ENCODE measurements at places on chromosomes 12 and 14.

DNA sequence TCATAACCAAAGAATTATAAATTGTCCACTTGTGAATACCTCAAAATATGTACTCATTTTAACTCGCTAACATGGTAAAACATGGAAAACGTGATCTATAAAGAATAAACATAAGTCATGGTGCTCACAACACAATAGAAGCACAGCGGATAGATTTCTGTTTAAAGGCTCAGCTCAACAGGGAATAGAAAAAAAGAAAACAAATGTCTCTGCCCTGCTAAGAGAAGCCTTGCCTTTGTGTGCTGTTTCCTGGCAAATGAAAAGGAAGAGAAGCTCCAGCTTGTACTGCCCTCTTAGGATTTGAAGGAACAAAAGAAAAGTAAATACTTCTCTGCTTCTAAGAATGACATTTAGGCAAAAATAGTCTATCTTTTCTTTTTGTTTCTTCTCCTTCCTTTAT is 121.0 kb upstream of the KRR1 start:
- DNase-seq, result no peak

GRCh38 chr14:104826861-104827176 is 25.9 kb downstream of the ZBTB42 start:
- no peak for DNase-seq

- DNase-seq, result no peak
Observed at GRCh38 chr12:11795192-11795912, 145.9 kb downstream of the ETV6 start.

- DNase-seq, result no peak
Observed at GRCh38 chr12:8846305-8846704, 23.9 kb downstream of the A2ML1 start.

DNA sequence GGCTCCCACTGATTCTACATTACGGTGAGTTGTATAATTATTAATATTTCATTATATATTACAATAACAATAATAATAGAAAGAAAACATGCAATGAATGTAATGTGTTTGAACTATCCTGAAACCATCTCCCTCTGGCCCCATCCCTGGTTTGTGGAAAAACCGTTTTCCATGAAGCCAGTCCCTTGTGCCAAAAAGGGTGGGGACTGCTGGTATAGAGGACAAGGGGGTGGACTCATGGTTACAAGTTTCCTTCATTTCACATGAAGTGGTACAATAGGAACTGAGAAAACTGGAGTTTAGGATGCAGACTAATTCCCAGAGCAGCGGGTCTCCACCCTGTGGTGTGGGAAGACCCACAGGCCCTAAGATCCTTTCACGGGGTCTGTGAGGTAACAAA is 3.0 kb upstream of the C1RL start:
- DNase-seq, result no peak

GRCh38 chr14:79608446-79608845 is 602.9 kb downstream of the DIO2 start:
- no peak for DNase-seq

DNA sequence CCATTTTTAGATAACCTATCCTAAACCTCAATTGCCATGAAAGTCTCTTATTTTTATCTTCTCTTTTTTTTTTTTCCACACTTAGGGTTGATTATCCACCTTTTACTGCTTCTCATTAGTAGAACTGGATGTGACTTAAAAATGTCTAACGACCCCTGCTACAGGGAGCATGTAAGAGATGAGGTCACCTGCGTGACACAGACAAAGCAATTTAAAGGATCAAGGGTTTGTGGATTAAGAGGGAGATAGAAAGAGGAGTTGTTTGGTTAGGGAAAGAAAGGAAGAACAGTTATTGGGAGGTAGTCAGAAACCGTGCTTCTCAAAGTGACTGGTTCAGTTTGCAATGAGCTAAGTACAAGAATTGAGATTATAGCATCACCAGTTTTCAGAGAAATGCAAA is 239.1 kb downstream of the ALX1 start:
- no peak for DNase-seq

DNA sequence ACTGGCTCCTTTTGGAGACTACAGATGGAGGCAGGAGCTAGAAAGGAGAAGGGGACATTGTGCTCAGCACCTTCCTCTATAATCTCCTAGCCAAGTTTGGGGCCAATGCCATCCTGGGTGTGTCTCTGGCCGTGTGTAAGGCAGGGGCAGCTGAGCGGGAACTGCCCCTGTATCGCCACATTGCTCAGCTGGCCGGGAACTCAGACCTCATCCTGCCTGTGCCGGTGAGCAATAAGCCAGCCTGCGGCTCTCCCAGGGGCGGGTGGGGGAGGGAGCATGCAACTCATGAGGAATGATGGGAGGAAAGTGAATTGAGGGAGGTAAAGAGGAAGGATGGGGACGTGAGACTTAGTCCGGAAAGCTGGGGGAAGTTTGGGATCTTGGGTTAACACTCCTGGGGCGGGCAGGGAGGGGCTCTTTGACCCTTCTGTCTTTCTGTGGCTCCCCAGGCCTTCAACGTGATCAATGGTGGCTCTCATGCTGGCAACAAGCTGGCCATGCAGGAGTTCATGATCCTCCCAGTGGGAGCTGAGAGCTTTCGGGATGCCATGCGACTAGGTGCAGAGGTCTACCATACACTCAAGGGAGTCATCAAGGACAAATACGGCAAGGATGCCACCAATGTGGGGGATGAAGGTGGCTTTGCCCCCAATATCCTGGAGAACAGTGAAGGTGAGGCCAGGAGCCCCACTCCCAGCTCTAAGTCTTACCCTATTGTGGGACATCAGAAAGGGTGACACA is 3.3 kb downstream of the ENO2 start:
- DNase-seq, result no peak

- DNase-seq, result no peak
Observed at GRCh38 chr14:105204931-105205672, 24.0 kb upstream of the NUDT14 start.

GRCh38 chr12:18145924-18146323 is 55.9 kb upstream of the RERGL start:
- DNase-seq, result no peak

- no peak for DNase-seq
Observed at GRCh38 chr12:13573698-13574321, 377.3 kb downstream of the EMP1 start.

DNA sequence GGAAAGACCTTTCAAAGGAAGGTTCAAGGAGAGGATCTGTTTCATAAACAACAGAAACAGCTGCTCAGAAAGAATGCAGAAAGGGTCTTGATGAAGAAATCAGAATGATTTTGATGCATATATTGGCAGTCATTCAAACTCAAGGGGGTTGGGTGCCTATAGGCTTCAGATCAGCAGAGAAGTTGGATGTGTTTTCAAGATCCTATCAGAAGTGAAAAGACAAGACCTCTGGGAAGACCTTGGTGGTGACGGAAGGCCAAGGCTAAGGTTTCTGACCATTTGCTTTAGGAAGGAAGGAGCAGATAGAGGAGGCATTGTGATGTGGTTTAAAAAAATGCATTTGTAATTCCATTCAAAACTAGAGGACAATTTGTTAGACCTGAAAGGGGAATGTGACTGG is 15.2 kb upstream of the PTPRB start:
- DNase-seq, result no peak

DNA sequence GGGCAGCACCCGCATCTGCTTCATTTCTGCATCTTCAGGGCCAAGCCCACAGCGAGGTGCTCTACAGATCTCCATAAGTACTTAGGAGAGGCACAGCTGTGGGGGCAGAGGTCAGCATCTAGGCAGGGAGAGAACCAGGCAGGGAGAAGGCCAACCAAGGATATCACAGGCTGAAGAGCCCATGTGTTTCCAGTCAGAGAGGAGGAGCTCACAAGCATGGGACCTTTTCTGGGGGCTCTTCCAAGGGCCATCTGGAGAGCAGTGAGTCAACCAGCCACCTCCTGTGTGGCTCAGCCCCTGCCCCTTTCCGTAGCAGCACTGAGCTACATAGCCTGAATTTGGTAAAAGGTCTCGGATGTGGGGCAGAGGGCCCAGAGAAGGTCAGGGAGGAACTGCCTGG is 78.5 kb downstream of the ARL6IP4 start:
- no peak for DNase-seq

GRCh38 chr14:76456200-76456599 is 80.3 kb downstream of the ESRRB start:
- DNase-seq, result peak; percentile 33
